ENCODE measurements at places on chromosomes 3 and 15. TPM values are rescaled to one million over a fixed set of nuclear protein-coding genes. Genes with fewer than 3 reads are reported as not detected.

DNA sequence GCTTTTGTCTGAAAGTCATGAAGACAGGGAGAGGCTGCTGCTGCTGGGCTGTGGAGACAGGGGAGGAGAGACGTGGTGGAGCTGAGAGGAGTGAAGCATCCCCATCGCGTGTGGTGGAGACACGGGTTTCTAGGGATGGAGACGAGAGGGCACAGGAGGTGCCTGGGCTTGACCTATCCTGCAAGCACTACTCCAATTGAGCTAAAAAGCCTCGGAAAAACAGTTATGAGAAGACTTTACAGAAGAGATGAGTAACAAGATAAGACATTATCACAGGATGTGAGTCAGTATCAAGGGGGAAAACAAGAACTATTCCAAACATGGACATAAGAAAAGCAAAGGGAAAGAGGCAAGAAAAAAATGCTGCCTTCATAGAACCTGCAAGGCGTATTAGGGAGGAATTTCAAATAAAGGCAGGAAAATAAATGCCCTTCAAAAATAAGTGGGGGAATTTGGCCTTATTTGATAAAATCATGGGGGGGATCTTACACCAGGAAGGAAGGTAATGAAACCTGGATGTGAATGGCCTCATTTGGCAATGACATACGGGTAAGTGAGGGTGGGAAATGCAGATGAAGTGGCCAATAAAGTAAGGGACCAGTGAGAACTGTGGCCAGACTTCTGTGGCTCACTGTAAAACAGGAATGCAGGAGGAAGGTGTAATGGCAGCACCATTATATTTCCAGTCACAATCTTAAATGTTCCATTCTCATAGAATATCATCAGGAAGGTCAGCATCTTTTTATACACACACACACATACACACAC lies 97.9 kb downstream of the PLD1 start:
- no peak for DNase-seq

GRCh38 chr3:197667968-197668367 lies 68.7 kb downstream of the RUBCN start:
- DNase-seq, result no peak

DNA sequence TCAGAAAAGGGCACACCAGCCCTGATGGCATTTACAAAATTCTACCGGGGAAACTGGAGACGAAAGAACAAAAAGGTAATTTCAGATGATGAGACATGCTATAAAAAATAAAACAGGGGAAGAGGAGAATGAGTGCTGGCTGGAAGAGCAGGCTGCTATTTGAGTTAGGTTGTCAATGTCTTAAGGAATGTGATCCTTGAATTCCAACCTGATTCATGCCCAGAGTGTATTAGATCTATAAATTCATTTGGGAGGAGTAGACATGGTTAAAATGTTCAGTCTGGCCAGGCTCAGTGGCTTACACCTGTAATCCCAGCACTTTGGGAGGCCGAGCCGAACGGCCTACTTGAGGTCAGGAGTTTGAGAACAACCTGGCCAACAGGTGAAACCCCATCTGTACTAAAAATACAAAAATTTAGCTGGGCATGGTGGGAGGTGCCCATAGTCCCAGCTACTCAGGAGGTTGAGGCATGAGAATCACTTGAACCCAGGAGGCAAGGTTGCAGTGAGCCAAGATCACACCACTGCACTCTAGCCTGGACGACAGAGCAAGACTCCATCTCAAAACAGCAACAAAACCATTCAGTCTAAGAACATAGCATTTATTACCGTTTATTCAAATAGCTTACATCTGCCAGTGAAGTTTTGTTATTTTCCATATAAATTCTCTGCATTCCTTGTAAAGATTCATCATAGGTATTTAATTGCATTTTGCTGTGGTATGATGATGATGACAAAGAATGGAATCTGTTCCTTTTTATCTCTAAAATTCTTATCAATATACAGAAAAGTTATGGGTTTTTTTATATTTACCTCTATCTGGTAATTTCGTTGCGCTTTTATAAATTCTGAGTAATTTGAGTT lies 126.7 kb upstream of the NR2E3 start:
- no peak for DNase-seq

DNA sequence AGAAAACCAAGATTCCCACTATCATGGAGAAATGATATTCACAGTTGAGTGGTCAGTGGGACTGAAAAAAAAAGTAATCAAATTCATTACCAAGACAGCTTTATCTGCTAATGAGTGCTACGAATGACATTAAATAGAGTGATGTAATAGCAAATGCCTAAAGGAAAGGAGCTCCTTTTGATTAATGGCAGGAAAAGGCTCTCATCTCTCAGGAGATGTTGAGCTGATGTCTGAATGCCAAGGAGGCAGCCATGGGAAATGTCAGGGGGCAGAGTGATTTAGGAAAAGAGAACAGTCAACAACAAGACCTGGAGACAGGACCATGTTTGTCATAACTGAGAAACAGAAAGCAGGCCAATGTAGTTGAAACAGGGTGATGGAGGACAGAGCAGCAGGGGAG lies 96.7 kb upstream of the SNTN start:
- no peak for DNase-seq

DNA sequence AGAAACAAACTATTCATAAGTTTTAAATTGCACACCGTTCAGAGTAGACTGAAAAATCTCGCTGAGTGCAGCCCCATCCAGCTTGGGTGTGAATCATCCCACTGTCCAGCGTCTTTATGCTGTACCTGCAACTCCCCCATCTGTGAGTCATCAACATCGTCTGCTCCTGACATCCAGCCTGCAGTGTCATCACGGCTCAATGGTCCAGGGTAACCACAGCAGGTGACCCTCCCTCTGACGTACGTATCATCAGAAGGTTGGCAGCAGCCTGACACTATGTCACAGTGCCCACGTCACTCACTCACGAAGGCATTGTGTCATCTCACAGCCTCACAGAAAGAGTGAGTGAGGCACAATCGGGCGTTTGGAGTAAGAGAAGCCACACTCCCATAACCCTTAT lies 65.2 kb downstream of the TPRA1 start:
- DNase-seq, result no peak

DNA sequence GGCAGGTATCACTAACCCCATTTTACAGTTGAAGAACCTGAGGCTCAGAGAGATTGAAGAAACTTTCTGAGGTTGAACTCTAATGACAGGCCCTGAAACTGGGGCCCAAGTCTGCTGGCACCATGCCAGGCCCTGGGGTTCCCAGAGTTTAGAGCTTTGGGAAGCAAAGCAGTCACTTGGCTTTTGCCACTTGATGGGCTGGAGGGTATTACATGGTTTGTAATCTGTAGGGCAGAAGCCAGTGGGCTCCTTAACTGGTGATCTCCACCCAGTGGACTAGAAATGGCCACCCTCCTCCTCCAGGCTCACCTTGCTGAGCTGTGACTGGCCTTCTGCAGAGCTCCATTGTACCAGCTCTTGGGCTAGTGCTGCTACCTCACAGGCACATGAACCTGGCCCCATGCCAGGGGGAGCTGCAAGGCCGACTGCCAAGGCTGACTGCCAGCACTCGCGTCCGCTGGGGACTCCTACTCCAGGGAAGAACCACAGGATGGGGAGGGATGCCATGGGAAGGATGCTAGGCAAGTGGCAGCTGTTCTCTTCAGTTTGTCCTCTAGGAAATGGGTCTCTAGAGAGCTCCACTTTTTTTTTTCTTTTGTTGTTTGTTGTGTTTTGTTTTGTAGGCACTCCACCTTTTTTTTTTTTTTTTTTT lies 104.8 kb downstream of the ETFA start:
- no peak for DNase-seq

TM6SF1 gene
- 1.6 TPM for total RNA-seq

P2RY1 gene
- total RNA-seq, result 0.17 TPM

IMPG2 gene
- 0.44 TPM for total RNA-seq

GOLGA8M gene
- 0.80 TPM for total RNA-seq

PROS1 gene
- total RNA-seq, result not detected

SMCO1 gene
- not detected for total RNA-seq

Measured in B cell (primary cell).